Psoas muscle (tissue), 8 donors: ENCODE measurements at places on chromosomes 16 and 17. TPM values are rescaled to one million over a fixed set of nuclear protein-coding genes. Genes with fewer than 3 reads are reported as not detected.

The SPAG5 gene
- 1.1 TPM for total RNA-seq

The MRPS23 gene
- 46.5 TPM for total RNA-seq

The NLRC3 gene
- total RNA-seq: 1.4 TPM

The MIS12 gene
- 13.6 TPM for total RNA-seq

The BAHCC1 gene
- total RNA-seq: 10.7 TPM

The TBC1D26 gene
- total RNA-seq: not detected

The GJC1 gene
- 6.8 TPM for total RNA-seq

The GJD3 gene
- total RNA-seq: 1.4 TPM
